ENCODE measurements at places on chromosomes 3 and 15.
A peak's percentile ranks its signal among the peaks of the same experiment; 100 is the strongest.

DNA sequence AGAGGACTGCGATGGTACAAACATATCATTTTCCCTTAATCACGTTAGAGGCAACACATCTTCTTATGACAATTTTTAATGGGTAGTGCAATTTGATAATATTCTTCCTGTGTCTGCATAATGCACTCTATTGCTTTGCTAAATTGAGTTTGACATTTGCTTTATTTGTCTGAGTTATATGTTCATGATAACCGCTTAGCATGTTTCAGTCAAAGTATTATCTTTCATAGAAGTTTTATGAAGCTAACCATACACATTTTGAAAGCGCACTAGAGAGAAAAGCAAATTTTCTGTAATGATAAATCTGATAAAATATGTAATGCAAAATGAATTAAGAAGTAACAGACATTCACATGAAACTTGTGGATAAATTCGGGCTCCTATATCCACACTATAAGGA lies 1276.9 kb downstream of the ZPLD1 start:
- H3K4me3 ChIP-seq: no peak overlapping the region
- DNase-seq: no peak
- no peak overlapping the region for H3K27ac ChIP-seq
- no peaks in the 10 kb centered on the region for H3K27me3 ChIP-seq

GRCh38 chr3:152109038-152109437 lies 159.7 kb upstream of the MBNL1 start:
- H3K27ac ChIP-seq: no peak overlapping the region
- H3K36me3 ChIP-seq: no peaks in the 10 kb centered on the region
- no peaks in the 10 kb centered on the region for H3K4me1 ChIP-seq
- H3K27me3 ChIP-seq: peaks cover 3% of the 10 kb centered on the region
- no peak for DNase-seq
- no peak overlapping the region for H3K4me3 ChIP-seq

DNA sequence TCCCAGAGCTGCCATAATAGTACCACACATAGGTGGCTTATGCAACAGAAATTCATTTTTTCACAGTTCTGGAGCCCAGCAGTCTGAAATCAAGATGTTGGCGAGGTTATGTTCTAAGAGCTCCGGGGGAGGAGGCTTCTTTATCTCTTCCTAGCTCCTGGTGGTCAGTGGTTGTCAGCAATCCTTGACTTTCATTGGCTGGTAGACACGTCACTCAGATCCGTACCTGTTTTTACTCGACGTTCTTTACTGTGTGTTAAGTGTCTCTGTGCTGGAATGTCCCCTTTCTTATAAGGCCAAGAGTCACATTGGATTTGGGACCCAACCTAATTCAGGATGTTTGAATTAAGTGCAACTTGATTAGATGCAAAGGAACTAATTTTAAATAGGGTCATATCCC lies 218.5 kb upstream of the CNTN3 start:
- H3K27ac ChIP-seq: no peak overlapping the region
- DNase-seq: no peak
- no peaks in the 10 kb centered on the region for H3K27me3 ChIP-seq

DNA sequence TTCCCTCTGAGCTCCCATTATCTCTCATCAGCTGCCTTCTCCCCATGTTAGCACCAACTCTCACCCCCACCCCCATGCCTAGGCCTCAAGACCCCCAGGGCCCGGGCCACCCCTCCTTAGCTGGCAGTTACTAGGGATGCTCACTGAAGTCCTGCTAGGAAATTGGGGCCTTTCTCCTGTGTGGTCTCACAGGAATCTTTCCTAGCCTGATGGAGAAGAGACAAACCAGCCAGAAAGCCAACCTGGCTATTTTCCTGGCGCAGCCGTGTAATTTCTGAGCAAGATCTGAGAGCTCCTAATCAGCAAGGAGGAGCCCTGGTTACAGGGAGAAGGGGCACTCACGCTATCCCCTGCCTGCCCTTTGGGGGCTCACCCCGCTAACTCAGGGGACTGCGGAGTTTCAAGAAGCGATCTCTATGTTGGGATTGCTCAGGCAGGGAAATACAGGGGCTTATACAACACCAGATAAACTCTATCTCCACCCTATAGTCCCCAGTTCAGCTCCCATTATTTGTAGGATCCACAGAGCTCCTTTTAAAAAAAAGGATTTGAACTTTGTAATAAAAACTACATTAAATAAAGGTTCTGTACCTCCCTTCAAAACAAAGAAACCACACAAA lies 25.2 kb downstream of the NR2F2 start:
- peaks cover 38% of the 10 kb centered on the region for H3K27me3 ChIP-seq
- H3K36me3 ChIP-seq: peaks cover 3% of the 10 kb centered on the region
- H3K4me3 ChIP-seq: no peak overlapping the region
- no peak for DNase-seq
- H3K4me1 ChIP-seq: peaks cover 27% of the 10 kb centered on the region

DNA sequence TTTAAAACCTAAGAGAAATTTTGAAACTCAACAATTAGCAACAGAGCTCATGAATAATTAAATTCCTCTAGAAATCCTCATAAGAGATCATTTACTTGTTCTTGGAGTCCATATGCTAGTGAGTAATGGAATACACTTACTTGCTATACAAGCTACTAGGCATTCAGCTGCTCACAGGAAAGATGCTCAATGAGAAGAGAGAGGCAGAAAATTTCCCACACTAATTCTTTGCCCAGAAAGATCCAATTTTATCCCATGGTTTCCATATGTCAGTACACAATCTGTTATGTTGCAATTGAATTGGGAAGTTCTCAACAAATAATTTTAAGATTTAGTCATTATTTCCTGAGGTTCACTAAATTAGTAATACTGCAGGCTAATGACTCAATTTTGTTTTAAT lies 310.4 kb downstream of the RYR3 start:
- DNase-seq: no peak
- H3K27ac ChIP-seq: no peak overlapping the region
- H3K36me3 ChIP-seq: no peaks in the 10 kb centered on the region
- peaks cover 1% of the 10 kb centered on the region for H3K27me3 ChIP-seq
- H3K4me1 ChIP-seq: no peaks in the 10 kb centered on the region
- H3K4me3 ChIP-seq: no peak overlapping the region

- H3K4me1 ChIP-seq: no peaks in the 10 kb centered on the region
- H3K27ac ChIP-seq: no peak overlapping the region
- DNase-seq: no peak
- H3K27me3 ChIP-seq: no peaks in the 10 kb centered on the region
- no peaks in the 10 kb centered on the region for H3K36me3 ChIP-seq
- H3K4me3 ChIP-seq: no peak overlapping the region
These were observed 430.7 kb upstream of the RBMS3 start for GRCh38 chr3:28850186-28850585.

GRCh38 chr15:42079401-42079908 lies 14.9 kb downstream of the PLA2G4D start:
- H3K36me3 ChIP-seq: no peaks in the 10 kb centered on the region
- no peak for DNase-seq
- H3K4me3 ChIP-seq: no peak overlapping the region
- H3K27ac ChIP-seq: no peak overlapping the region

DNA sequence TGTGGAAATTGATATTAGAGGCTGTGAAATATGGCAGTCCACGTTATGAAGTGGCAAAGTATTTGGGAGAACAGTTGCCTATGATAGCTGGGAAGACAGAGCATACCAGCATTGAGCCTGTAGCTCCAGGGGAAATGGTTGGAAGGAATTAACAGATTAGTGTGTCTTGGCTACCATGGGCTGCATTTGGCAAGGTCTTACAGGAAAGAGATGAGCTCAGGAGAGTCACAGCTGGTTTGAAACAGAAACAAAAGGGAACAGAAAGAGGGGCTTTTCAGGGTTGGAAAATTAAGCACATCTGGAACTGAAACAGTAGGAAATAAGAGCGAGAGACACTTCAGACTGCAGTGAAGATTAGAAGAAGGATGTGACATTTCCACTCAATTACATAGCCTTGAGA lies 141.7 kb downstream of the FBLN2 start:
- no peak for DNase-seq
- H3K36me3 ChIP-seq: no peaks in the 10 kb centered on the region
- H3K4me3 ChIP-seq: no peak overlapping the region
- peaks cover 2% of the 10 kb centered on the region for H3K27me3 ChIP-seq
- no peak overlapping the region for H3K27ac ChIP-seq

DNA sequence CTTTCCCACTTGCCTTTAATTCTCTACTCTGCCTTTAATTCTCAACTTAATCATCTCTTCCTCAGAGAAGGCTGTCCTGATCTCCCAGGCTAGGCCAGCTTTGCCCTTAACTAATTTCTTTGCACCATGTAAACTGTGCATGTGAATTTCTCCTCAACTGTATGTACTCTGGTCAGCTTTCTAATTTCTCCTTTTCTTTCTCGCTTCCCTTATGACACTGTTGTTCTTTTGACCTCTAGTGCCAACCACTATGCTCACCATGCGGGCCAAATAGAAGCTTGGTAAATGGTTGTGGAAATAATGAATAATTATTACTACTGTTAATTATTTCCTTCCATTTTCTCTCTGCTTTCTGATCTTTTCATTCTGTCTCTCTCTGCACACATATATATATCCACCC lies 269.0 kb upstream of the CRBN start:
- no peaks in the 10 kb centered on the region for H3K4me1 ChIP-seq
- no peaks in the 10 kb centered on the region for H3K27me3 ChIP-seq
- H3K4me3 ChIP-seq: no peak overlapping the region
- no peak overlapping the region for H3K27ac ChIP-seq
- no peaks in the 10 kb centered on the region for H3K36me3 ChIP-seq

DNA sequence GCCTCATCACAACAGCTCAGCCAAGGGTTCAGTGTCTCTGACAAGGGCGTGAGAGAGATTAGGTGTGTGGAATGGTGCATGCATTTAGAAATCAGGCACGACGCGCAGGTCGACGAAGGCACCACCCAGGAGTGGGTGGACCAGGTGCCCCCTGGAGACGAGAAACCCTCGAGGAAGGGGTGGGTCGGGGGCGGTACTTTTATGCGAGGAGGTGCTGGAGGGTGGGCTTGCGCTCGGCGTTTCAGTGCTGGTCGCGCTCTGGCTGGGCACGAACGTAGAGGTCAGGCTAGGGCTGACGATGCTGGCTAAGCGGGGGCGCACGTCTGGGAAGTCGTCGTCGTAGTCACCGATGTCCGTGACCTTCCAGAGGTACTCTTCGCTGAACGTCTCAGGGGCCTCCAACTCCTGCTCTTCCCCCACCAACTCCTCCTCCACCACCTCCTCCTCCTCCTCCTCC lies 393 bp downstream of the ERICH6 start:
- H3K27ac ChIP-seq: peak overlapping the region; percentile 96
- no peak for DNase-seq
- H3K4me1 ChIP-seq: peaks cover 32% of the 10 kb centered on the region
- H3K36me3 ChIP-seq: peaks cover 15% of the 10 kb centered on the region
- peaks cover 16% of the 10 kb centered on the region for H3K27me3 ChIP-seq

GRCh38 chr3:57006179-57006657 lies 54.2 kb upstream of the SPATA12 start:
- H3K27me3 ChIP-seq: peaks cover 2% of the 10 kb centered on the region
- H3K4me1 ChIP-seq: no peaks in the 10 kb centered on the region

DNA sequence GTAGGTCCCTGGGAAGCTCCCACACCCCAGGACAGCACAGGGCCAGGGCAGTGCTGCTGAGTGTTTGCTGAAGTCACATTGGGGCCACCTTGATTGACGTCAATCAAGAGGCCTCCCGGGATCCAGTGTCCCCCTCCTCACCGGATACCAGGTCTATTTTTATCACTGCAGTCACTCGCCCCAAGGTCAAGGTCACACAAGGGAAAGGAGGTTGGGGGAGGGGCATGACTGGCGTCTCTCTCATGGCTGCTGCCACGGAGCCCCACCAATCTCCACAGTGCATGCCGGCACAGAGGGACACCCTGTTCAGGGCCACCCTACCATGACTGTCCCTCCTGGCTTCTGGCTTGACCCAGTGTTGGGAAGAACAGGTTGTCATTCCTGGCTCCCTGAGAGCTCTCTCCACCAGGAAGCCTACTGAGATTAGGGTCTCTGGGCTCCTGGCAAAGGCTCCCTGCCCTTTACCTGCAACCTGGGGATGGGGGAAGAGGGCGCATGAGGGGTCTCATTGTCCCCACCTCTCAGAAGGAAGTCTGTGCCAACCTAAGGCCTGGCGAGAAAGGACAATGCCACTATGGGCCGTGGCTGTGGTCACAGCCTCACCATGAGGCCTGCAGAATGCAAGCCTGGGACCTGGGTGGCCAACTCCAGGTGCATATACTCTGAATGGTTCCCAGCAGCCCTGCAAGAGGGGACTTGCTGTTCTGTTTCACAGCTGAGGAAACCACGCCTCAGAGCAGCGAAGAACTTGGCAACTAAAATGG lies 1.5 kb downstream of the MYL3 start:
- no peak overlapping the region for H3K4me3 ChIP-seq
- H3K36me3 ChIP-seq: no peaks in the 10 kb centered on the region
- peaks cover 3% of the 10 kb centered on the region for H3K27me3 ChIP-seq
- DNase-seq: no peak
- H3K27ac ChIP-seq: no peak overlapping the region

DNA sequence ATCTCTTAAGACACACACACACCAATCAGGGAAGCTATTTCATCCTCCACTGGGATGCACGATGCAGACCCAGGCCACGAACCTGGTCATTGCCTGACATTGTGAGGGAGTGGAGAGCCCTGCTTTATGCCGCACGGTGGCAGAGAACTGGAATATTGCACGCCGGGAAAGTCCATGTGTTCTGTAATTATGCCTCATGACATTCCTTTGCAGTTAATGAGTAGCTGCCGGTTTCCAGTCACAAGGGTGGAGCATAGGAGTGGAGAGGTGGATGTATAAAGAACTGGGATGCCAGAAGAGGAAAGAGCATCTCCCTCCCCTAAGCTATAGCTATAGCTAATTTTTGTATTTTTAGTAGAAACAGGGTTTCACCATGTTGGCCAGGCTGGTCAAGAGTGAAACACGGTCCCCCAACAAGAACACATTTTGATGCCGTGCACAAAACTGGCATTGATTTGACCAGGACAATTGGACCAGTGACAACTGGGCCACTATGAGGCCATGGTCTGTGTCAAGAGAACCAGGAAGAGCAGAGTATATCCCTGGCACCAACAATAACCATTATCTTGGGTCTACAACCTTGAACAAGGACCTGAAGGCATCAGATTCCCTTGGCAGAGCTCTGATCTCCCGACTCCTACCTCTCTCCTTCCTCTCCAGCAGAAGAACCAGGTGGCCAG lies 51.4 kb downstream of the SH3BP5 start:
- no peaks in the 10 kb centered on the region for H3K27me3 ChIP-seq
- no peak for DNase-seq
- H3K4me1 ChIP-seq: peaks cover 100% of the 10 kb centered on the region
